ENCODE measurements at places on chromosomes 2 and 18.
A peak's percentile ranks its signal among the peaks of the same experiment; 100 is the strongest.

DNA sequence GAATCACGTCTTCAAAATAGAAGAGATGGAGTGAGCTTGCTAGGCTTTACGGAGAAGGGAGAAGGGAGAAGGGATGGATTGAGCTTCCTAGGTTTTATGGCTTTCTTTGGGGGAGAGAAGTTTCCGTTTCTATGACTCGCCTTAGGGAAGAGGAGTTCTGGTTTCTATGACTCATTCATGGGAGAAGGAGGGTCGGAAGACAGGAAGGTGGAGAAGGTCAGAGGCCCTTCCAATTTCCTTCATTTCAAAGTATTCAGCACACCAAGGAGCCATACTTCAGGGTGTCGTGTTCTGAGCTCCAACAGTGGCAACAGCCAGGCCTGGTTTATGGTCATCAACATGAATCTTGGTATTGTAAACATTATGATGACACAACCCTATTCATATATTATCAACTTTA, 284.7 kb upstream of the VWC2L start:
- no peak for DNase-seq

- DNase-seq: no peak
Measured at GRCh38 chr2:229909090-229909489, 12.7 kb downstream of the TRIP12 start.

DNA sequence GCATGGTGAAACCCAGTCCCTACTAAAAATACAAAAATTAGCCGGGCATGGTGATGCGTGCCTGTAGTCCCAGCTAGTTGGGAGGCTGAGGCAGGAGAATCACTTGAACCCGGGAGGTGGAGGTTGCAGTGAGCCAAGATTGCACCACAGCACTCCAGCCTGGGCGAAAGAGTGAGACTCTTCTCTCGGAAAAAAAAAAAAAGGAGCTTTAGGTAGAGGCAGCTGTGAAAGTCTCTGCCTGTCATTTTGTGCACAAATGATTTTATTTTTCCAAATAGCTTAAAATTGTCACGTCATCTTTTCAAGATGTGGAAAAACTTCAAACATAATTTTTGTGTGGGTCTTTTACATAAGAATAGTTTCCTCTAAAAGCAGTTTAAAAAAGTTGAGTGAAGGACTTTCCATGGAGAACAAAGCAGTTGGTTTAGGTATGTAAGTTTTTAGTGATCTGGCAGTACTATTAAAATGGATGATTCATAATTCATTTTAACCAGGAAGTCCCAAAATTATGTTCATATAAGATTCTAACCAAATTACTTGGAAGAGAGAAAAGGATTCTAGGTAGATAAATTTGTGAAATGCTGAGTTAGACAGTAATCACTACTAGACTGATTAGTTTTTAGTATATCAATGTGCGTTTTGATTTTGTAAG, 11.5 kb downstream of the CCNYL1 start:
- no peak for DNase-seq

GRCh38 chr18:3660739-3661515, 211.0 kb downstream of the TGIF1 start:
- no peak for DNase-seq

GRCh38 chr2:70098032-70098431, 10.8 kb downstream of the PCBP1 start:
- DNase-seq: no peak

GRCh38 chr2:181517685-181518301, 60.6 kb downstream of the ITGA4 start:
- no peak for DNase-seq

- no peak for DNase-seq
Measured at GRCh38 chr18:25830787-25831186, 259.6 kb downstream of the SS18 start.

GRCh38 chr2:151999053-151999452, 99.8 kb downstream of the CACNB4 start:
- no peak for DNase-seq

DNA sequence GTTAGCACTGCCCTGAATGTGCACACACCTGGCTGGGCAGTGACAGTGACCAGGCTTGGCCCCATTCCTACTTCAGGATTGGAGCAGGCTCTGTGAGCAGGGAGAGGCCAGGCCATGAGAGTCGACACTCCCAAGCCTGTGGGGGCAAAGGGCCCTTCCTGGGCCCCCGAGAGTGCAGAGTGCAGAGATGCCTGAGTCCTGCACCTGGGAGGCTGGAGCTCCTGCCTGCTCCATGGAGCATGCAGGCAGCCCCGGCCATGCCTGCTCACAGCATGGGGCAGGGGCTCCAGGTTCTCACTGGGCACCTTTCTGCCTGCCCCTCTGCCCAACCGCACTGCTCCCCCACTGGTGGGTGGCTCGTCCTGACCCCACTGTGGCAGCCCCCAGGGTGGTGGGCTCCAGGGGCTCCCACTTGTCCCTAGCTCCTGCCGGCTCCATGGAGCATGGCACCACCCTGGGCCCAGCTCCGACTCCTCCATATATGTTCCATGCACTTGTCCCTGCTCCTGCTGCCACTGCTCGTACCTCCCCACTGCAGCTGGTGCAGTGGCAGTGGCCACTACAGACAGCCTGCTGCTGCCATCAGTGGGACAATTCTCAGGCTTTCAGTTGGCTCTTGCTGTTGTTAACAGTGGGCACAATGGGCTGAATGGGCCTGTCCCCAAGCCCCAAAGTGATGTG, 282.0 kb downstream of the RPRM start:
- no peak for DNase-seq

DNA sequence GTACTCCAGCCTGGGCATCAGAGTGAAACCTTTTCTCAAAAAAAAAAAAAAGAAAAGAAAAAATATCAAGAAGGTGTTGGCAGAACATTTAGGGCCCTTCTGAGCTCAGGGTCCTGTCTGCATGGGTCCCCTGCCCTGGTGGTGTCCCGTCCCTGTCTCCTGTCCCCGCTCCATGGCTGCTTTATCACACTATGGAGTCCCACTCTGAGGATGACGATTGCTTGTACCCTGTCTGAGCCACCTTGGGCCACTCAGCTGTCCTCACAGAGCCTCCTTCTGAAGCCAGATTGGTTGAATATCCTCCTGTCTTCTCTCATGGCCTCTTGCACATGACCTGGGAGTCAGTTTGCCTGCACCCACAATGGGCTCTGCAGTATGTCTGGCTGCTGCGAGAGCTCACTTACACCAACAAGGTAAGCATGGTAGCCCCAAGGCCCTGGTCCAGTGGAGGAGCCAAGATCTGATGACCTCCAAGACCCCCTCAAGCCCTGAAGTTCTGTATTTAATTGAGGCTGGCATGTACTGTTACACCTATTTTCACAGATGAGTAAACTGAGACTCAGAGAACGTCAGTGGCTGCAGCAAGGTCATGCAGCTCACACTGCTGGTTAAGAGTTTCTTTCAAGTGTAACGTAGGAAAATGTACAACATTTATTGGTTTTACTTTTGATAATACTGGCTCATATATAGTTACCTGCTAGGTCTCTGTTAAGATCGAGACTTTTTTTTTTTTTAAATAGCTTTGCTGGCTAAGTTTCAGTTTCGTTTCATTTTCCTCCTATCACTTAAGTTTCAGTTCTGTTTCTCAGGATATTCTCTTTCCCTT, 16.9 kb upstream of the ZCCHC2 start:
- no peak for DNase-seq

DNA sequence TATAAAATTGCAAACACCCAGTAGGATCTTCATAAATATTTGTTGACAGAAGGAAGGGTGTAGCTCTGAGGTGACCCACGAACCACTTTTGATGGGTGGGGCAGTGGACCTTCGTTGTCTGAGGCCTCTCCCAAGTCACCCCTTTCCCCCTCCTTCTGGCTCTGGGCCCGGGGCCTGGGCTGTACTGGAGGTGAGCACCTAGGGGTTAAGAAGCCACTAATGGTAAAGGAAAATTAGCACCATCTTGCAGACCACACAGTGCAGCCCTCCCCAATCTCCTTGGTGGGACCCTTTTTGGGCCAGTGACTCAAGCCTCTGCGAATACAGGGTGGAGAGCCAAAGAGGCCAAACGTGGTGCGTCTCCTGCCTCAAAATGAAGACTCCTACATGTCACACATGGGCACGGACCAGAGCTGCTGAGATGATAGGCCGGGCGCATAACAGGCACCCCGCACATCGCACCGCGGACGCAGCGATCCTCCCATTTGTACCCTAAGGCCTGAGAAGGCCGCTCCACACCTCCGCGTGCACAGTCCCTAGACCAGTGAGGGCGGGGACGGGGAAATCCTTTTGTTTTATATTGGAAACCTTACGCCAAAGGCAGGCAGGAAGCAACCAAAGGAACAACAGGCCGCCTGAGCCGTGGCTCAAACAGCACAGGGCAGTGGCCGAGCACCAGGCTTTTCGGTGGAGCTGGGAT, 31.9 kb upstream of the ATP6V1B1 start:
- DNase-seq: no peak

DNA sequence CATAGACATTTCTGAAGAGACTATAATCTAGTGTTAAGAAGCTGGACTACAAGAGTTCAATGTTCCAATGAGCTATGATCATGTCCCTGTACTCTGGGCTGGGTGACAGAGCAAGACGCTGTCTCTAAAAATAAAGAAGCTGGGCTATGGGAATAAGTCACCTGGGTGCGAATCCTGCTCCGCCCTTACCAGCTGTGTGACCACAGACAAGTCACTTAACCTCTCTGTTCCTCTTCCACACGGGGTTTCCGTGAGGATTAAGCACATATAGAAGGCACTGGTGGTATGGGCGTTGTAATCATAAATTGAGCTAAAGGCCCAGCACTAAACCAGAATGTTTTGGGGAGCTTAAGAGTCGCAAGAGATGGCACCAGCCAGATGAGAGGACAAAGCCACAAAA, 178.5 kb downstream of the HAUS1 start:
- no peak for DNase-seq

- no peak for DNase-seq
Measured at GRCh38 chr2:223541546-223541945, 60.6 kb downstream of the SCG2 start.

DNA sequence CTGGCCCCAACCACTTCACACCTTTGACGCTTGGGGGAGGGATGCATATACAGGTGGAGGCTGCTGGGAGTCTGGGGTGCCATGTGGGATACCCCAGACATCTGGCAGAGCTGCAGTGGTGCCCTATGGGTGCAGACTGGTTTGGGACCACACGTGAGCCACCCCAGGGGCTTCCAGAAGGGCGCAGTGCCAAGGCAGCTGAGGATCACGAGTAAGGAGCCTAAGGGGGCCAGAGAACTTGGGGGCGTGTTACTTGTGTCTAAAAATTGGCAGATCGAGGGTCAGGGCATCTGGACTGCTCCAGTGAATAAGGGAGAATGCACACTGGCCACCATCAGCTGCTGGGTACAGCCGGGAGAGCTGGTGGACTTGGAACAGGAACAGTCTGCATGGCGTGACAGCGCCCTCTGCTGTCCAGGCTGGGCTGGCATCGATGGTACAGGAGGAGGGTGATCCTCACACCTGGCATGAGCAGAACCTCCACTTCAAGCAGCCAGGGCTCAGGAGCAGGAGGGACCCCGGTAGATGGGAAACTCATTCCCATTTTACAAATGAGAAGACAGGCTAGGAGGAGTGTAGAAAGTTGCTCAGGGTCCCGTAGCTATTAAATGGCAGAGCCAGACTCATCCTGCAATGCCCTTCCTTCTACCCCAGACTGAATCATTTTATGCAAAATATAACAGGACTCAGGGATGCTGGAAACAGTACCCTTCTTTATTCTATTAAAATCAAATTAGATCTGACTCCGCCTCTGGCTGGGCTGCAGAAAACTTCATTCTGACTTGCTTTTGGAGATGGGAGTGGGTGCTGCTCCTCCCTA, 60.4 kb downstream of the ATOH8 start:
- peak; percentile 77 for DNase-seq

DNA sequence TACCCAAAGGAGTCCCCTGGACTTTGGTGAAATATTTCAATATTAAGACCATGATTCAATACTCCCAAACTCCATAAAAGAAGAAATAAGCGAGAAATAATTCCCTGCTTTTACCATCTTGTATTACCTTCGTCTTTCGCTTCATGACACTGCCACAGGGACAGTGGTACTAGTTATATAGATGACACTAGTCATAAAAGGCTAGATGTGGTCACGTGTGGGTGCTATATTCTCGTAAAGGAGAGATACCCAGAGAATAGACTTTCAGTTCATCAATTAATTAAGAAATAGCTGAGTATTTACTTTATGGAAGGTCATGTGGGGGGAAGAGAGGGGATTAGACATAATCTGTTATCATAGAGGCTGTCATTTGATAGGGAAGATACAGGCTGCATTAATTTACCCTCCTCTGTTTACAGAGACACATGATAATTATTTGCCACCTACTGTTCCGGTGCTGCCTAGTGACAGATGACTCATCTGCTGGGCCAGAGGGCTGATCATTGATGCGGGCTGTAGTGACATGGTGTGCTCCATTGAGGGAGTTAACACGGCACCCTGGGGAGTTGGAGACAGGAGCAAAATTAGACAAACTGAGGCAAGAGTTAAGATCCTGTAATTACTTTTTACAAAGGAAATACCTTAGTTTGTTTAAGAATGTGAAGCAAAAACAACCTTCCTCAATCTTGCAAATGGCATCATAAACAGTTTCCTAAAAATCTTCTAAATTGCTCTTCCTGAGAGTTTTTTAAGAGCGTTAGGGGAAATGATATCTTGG, 78.2 kb upstream of the ITGB6 start:
- no peak for DNase-seq

GRCh38 chr18:77144046-77144445, 11.5 kb upstream of the MBP start:
- no peak for DNase-seq

DNA sequence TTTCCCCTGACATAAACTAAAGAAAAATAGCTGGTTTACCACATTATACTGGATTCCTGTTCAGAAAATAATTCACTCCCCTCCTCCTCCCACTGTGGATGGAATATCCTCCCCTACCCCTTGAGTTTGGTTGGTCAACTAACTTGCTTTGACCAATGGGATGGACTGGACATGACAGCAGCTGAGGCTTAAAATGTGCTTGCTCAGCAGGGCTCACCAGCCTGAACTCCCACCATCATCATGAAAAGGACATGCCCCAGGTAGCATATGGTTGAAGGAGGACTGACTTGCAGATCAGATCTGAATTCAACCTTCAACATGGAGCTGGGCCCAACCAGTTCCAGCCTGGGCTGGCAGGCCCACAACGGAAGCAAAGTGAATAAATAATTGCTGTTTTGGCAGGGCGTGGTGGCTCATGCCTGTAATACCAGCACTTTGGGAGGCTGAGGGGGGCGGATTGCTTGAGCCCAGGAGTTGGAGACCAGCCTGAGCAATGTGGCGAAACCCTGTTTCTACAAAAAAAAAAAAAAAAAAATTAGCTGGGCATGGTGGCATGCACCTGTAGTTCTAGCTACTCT, 284.4 kb downstream of the AFF3 start:
- no peak for DNase-seq

DNA sequence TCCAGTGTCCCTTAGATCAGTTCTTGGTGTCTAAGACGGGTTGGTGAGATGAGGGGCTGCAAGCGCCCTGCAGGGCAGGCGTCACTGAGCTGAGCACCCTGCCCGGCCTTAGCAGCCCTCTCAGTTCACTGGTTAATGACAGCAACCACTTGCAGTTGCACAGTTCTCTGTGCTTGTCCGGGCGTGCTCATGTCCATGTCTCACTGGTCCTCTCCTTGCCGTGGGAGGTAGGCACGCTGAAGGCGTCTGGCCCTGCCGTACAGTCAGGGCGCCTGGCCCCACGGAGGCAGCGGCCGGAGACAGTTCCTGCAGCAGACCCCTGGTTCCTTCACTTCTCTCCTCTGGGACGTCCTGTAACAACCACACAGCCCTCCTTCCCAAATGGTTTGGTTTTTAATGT, 75.3 kb downstream of the ARHGEF4 start:
- DNase-seq: no peak
